Adrenal gland (tissue), 19 donors: ENCODE measurements at places on chromosomes 16 and 17. TPM values are rescaled to one million over a fixed set of nuclear protein-coding genes. Genes with fewer than 3 reads are reported as not detected.

Gene LRRC46
- not detected for total RNA-seq

Gene SMPD3
- total RNA-seq = not detected

Gene GINS2
- total RNA-seq = 0.06 TPM

Gene B3GNT9
- total RNA-seq = 48.7 TPM

Gene SLFN13
- total RNA-seq = 0.97 TPM

Gene TP53TG3
- total RNA-seq = not detected

Gene MYLK3
- 0.19 TPM for total RNA-seq

GRCh38 chr17:42212382-42212781 lies 18.1 kb upstream of the GHDC start:
- H3K27ac ChIP-seq = peak overlapping the region; percentile 50
- DNase-seq = no peak
- no peak overlapping the region for H3K4me3 ChIP-seq
- peaks cover 10% of the 10 kb centered on the region for H3K4me1 ChIP-seq
- no peaks in the 10 kb centered on the region for H3K27me3 ChIP-seq

- no peaks in the 10 kb centered on the region for H3K36me3 ChIP-seq
- DNase-seq = no peak
- no peak overlapping the region for H3K27ac ChIP-seq
- H3K4me1 ChIP-seq = no peaks in the 10 kb centered on the region
- no peaks in the 10 kb centered on the region for H3K27me3 ChIP-seq
These were observed 14.7 kb downstream of the AIPL1 start for GRCh38 chr17:6420173-6420641.

DNA sequence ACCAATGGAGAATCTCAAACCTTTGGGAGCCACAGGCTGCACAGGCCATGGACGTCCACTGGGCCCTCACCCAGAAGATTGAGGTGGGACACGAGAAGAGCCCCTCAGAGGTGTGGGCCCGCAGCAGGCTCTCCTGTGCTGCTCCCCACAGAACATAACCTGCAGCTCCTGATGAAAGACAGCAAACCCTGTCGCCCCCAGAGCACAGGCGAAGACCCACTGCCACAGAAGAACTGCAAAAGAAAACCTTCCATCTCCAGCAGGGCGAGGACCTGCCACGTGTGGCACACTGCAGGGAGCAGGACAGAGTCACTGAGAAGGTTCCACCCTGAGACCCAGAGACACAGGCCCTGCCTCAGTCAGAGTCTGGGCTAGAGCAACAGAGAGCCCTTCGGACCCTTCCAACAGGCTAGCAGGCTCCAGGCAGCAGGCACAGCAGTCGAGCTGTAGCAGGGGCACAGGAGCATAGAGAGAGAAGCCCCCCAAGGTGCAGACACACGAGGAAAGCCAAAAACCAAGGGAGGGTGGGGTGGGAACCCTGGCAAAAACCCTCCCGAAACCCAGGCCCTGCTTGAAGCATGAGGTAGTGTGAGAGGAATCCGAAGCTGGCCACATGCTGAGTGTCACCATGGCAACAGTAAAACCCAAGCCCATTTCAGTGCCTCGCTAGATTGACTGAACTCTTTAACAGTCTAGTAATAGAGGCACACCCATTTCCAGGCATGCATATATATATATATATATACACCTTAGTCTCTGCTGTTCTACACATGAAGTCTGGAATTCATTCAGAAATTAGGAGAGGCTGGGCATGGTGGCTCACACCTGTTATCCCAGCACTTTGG lies 60.0 kb upstream of the CHMP6 start:
- no peak for DNase-seq
- H3K36me3 ChIP-seq = no peaks in the 10 kb centered on the region
- no peak overlapping the region for H3K4me3 ChIP-seq
- no peak overlapping the region for H3K27ac ChIP-seq
- H3K4me1 ChIP-seq = peaks cover 4% of the 10 kb centered on the region

DNA sequence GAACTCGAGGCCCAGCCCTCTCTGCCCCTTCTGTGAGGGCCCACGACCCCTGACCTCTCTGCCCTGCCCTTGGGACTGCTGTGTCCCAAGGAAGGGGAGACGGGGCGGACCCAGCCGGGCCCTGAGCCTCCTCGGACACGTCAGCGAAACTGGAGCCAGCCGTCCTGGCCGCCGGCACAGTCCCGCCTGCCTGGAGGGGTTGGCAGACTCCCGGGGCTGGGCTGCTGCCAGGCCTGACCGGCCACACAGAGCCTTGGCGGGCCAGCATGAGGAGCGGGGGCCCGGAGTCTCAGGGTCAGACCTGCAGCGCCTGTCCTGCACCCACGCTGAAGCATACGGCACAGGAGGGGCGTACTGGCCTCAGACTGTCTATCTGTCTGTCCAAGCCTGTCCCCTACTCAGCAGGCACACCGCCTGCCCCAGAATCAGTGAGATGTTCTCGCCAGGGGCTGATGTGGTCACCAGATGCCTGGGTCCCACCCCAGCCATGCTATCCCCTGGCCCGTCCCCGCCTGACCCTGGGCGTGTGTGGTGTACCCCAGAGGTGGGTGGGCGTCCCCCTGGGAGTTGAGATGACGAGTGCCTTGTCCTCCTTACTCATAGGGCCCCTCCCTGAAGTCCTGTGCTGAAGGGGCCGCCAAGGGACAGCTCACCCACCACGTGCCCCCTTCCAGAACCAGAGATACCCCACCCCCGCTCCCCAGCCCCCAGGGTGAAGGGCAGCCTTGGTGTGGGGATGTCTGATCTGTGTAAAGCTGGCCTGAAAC lies 4.7 kb downstream of the VASN start:
- peaks cover 28% of the 10 kb centered on the region for H3K4me1 ChIP-seq
- H3K27ac ChIP-seq = peak overlapping the region; percentile 90
- no peaks in the 10 kb centered on the region for H3K27me3 ChIP-seq

- no peaks in the 10 kb centered on the region for H3K36me3 ChIP-seq
- peaks cover 15% of the 10 kb centered on the region for H3K4me1 ChIP-seq
- DNase-seq = peak; percentile 84
- peak overlapping the region; percentile 13 for H3K27ac ChIP-seq
These were observed 30.1 kb upstream of the BAHCC1 start for GRCh38 chr17:81365148-81365600.

GRCh38 chr16:2207872-2208271 lies 2.6 kb downstream of the MLST8 start:
- H3K36me3 ChIP-seq = peaks cover 35% of the 10 kb centered on the region
- H3K4me1 ChIP-seq = peaks cover 29% of the 10 kb centered on the region
- DNase-seq = no peak

DNA sequence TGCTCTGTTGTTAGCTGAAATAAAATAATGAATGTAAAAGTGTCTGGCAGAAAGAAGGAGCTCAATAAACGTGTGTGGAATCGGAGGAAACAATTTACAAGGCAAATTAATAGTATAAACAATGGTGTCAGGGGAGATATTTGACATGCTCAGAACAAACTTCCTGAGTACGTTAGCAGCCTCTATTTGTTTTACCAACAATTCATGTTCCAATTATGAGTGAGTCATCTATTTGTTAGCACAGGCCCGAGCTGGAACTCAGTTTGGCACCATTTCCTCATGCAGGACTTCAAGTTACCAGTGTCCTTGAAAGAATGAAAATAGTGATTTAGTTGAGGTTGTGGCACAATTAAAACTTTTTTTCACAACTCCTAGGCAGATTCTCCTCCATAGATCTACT lies 9.1 kb downstream of the ASIC2 start:
- H3K4me3 ChIP-seq = no peak overlapping the region
- H3K27me3 ChIP-seq = no peaks in the 10 kb centered on the region
- no peaks in the 10 kb centered on the region for H3K36me3 ChIP-seq
- peak; percentile 37 for DNase-seq
- peak overlapping the region; percentile 32 for H3K27ac ChIP-seq
- H3K4me1 ChIP-seq = peaks cover 6% of the 10 kb centered on the region

DNA sequence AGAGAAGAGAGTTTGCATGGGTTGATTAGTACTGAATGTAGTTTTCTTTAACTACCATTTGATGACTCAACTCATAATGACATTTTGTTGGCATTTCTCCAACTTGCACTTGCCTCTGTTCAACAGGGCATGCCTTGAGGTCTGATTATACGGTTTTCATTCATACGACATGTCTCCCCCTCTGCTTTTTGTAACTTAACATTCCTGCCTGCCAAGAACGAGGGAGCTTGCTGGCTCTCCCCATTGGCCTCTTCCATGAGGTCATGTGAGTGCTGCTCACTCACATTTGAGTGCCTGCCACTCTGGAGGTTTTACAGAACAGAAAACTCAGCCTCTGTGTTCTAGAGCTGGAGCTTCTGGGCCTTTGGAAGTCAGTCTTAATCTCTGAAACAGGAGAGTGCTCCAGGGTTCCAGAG lies 19.7 kb downstream of the MAP2K6 start:
- no peak overlapping the region for H3K4me3 ChIP-seq
- no peak for DNase-seq
- H3K27me3 ChIP-seq = no peaks in the 10 kb centered on the region
- no peak overlapping the region for H3K27ac ChIP-seq
- H3K4me1 ChIP-seq = no peaks in the 10 kb centered on the region
- H3K36me3 ChIP-seq = no peaks in the 10 kb centered on the region

DNA sequence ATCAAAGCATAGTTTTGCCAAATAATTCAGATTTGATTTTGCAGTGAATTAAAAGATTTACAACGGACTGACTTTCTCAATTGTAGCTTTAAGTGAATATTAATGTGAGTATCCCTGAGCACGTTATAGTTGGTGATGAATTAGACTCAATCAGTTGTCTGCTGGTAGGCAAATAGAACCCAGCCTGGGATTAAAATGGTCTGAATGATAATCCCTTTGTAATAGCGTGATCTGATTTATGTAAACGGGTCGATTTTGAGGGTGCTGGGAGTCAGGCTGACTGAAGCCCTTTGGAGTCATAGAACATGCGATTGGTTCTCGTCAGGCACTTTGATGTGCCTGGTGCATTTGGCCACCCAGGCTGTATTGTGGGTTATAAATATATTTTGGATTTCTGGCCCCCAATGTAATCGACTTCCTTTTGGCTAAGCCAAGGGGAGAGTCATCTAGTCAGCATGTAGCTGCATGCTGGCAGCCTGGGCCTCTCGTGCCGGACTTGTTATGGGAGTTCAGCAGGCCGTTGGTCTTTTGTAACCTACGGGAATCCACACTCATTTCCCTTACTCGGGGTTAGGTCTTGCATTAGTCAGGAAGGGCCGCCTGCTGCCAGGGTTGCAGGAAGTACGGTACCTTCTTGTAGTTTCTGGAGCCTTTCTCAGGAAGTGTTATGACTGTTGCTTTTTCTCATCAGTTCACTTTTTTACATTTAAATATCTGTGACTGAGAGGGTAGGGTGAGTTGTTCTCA lies 5.4 kb downstream of the PGS1 start:
- peak overlapping the region; percentile 86 for H3K27ac ChIP-seq
- H3K36me3 ChIP-seq = no peaks in the 10 kb centered on the region
- peak; percentile 85 for DNase-seq

DNA sequence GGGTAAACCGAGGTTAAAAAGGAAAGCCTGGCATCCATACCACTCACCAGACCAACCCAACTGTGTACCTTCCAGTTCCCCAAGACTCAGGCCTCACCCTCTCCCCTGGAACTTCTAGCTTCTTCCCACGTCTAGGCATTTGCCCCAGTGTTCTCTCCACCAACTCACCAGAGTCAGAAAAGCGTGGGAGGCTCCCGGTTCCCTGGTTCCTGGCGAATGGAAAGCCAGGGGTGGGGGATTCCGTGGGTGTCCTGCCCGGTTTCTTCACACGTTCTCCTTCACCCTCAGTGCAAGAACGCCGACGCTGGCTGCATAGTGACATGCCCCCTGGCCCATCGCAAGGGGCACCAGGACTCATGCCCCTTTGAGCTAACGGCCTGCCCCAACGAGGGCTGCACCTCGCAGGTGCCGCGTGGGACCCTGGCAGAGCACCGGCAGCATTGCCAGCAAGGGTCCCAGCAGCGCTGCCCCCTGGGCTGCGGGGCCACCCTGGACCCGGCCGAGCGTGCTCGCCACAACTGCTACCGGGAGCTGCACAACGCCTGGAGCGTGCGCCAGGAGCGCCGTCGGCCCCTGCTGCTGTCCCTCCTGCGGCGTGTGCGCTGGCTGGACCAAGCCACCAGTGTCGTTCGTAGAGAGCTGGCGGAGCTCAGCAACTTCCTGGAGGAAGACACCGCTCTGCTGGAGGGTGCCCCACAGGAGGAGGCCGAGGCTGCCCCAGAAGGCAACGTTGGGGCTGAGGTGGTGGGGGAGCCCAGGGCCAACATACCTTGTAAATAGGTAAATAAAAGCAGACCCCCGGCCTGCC lies 1.7 kb downstream of the RNF151 start:
- no peak overlapping the region for H3K4me3 ChIP-seq
- no peaks in the 10 kb centered on the region for H3K27me3 ChIP-seq
- no peak for DNase-seq
- H3K27ac ChIP-seq = no peak overlapping the region

DNA sequence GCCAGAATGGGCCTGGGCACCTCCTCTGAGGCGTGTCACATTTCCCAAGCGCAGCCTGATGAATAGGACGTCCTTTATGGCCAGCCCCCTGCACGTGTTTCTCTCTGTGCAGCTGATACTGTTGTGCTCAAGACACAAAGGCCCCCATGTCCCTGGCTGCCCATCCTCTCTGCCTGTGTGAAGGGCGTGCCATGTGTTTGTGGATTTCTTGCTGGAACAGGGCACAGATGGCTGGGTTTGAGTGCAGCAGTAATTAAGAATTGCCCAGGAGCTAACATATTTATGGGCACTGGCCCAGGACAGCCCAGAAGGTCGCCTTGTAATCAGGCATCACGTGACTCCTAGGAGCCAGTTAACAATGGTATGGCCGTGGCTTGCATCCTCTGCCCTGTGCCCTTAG lies 181.1 kb downstream of the CCDC182 start:
- no peak overlapping the region for H3K27ac ChIP-seq
- no peak overlapping the region for H3K4me3 ChIP-seq
- no peaks in the 10 kb centered on the region for H3K36me3 ChIP-seq
- H3K4me1 ChIP-seq = no peaks in the 10 kb centered on the region

- H3K27ac ChIP-seq = no peak overlapping the region
- H3K4me1 ChIP-seq = peaks cover 4% of the 10 kb centered on the region
- no peaks in the 10 kb centered on the region for H3K27me3 ChIP-seq
These were observed 47.7 kb downstream of the CFDP1 start for GRCh38 chr16:75385507-75386152.
